Activated CD4-positive, alpha-beta T cell treated with anti-CD3 and anti-CD28 coated beads for 36 hours (primary cell): ENCODE measurements at places on chromosomes 7 and 10. TPM values are rescaled to one million over a fixed set of nuclear protein-coding genes. Genes with fewer than 3 reads are reported as not detected.
A peak's percentile ranks its signal among the peaks of the same experiment; 100 is the strongest.

Gene GBX1
- 0.16 TPM for total RNA-seq

Gene WDFY4
- total RNA-seq, result 0.07 TPM

- DNase-seq, result no peak
These were observed 743.4 kb upstream of the IGFBP3 start for GRCh38 chr7:46664453-46664852.

DNA sequence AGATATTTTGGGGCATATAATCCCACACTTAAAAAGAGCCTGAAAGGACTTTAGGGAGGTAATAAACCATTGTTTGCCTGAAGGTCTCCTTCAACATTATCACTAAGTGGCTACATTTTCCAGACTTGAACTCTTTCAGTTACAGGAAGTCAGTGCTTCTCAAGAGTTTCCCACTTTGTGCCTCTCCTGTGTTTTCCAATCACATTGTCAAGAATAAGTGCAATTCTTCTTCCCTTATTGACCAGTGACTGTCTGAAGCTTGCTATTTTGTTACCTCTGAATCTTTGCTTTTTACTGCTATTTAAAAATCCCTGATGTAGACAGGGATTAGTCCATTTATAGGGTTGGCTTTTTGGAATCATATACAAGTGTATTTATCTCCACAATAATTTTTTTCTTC is 346.7 kb upstream of the ANKRD30A start:
- DNase-seq, result no peak

DNA sequence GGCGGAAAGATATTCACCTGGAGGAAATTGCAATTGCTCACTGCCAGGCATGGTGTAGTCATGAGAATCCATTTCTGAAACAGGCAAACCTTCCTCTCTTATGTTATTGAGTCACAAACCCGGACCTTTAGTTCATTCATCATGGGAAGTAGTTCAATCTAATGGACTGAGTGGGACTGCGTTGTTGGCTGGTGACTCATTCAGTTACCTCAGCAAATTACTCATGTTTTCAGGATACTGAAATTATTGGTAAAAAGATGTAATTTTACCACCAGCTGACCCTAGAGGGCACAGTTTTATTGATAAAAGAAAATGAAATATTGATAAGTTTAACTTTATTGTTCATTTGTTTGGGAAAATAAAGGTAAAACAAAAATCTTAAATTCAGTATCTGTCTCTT is 1194.4 kb upstream of the SORCS1 start:
- DNase-seq, result peak; percentile 5

DNA sequence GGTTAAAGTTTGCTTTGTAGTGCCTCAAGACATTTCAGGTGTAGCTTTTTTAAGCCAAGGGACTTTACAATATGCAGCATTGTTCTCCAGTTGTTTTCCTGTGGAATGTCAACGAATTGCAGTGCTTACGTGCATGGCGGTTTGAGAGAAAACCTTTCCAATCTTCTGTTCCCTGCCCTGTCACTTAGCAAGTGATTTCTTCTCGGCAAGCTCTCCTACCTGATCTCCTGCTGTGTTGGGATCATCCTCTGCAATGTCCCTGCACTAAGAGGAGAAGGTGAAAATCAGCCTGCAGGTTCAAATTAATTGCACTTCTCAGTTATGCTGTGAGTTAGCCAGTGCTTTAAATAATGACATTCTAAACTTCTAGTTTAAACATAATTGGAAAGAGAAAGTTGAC is 197.6 kb upstream of the FZD1 start:
- DNase-seq, result no peak

GRCh38 chr7:151455690-151456089 is 15.7 kb upstream of the CRYGN start:
- DNase-seq, result no peak

DNA sequence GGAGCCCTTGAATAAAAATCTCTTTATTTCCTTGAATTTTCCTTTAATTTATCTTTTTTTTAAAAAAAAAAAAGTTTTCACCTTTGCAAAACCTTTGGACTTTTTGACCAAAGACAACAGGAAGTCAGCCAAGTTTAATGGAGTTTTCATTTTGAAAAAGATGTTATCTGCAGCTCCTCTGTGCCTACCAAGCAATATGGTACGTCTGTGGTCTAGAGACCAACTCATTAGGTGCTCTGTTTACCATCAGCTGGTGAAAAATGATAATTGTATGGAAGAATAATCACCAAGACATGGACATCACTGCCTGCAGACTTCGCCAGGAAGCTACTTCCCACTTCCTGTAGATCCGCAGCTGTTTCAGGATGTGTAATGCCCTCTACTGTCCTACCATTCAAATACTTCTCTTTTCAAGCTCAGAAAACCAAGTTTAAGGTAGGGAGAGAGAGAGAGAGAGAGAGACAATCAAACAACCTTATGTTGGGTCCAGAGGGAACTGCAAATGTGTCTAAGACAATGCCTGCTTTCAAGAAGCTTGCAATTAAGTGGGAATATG is 18.7 kb downstream of the PLXNA4 start:
- DNase-seq, result no peak

DNA sequence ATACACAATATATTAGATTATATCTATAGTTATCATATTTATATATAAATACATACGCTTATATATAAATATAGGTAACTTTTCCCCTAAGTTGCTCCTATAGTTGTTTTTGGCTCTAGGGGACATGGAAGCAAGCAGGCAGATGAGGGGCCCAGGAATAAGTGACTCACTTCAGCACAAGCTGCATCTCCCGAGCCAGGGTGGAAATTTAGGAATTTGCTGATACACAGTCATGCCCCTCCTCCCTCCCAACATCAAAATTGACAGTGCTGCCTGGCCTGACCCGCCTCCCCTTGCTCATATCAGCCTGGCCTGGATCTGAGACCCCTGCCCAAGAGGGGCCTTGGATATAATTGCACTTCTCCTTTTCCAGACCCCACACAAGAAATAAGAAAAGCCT is 33.8 kb downstream of the MKI67 start:
- DNase-seq, result no peak

GRCh38 chr10:58734664-58735063 is 222.0 kb downstream of the BICC1 start:
- no peak for DNase-seq
